ENCODE measurements at places on chromosomes 5 and 9.

DNA sequence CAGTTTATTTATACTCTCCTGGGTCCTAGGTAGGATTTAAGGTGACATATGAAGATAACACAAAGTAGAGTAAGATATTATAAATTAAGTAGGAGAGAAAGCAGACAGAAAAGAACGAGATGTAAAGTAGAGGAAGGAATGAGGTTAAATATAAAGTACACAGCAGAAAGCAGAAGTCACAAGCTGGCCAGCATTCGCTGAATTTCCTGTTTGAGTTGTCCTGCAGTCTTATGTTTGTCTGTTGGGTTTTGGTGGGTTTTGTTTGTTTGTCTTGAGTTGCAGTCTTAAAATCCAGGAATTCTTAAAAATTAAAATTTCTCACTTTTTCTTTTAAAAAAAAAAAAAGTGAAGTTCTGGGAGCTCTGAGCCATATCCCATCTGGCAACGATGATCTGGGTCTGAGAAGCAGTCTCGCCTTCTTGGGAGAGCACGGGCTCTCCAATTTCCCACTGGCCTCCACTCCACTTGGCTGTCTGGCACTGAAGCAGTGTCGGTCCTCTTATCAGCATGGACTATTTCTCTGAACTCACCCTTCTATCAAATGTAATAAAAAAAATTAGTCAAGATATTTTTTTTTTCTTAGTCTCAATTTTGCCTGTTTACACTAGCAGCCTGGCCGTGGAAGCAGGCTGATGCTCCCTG is 2.0 kb downstream of the S100Z start:
- no peak for DNase-seq

- DNase-seq: no peak
Measured at GRCh38 chr5:117201001-117201400, 626.4 kb upstream of the SEMA6A start.

DNA sequence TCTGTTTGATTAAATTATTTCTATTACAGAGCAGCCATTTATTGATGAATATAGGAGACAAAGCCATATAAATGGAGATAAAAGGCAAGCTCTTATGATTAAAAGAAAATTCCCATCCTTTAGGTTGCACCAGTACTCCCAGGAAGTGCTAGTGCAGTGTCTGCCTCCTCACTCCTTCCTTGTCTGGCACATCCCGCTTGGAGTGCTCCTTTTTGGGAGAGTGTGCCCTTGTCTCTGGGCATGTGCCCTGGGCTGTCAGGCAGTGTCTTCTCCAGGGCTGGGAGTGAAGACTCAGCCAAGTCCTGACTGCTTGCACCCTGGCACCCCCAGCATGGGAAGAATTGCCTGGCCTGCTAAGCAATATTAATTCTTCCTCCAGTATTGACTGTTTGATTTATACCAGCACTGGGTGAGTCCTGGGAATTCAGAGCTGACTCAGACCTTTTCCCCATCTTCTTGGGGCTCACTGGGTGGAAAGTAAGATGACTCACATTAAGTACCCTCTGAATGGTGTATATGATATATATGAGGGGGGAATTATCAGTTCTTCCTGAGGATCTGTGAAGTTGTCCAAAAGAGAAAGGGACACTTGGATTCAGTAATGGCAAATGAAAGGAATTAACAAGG is 62.1 kb downstream of the ZSWIM6 start:
- no peak for DNase-seq

DNA sequence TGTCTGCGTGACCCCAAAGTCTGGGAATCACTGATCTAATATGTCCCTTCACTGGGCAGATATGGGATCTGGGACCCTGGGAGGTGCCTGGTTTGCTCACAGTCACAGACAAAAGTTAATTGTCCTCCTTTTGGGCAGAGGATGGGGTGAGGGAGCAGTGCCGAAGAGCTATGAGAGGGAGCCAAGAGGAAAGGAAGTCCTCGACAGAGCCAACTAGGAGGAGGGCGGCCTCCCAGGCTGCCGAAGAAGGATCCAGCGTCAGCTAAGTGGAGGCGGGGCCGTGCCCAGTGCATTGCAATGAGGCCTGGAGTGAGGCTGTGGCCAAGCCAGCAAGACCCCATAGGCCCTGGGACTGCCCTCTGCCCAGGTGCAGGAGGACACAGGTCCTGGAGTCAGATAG is 11.4 kb downstream of the AIF1L start:
- peak; percentile 28 for DNase-seq

GRCh38 chr5:135543485-135544304 is 7.9 kb upstream of the NEUROG1 start:
- no peak for DNase-seq

Measured in anterior cingulate cortex (tissue), 58 donors.